ENCODE measurements at places on chromosomes 3 and 15. TPM values are rescaled to one million over a fixed set of nuclear protein-coding genes. Genes with fewer than 3 reads are reported as not detected.

ISLR2 gene
- 1.5 TPM for total RNA-seq

- no peak for DNase-seq
These were observed 3.0 kb downstream of the GCSAM start for GRCh38 chr3:112129925-112130637.

TFG gene
- total RNA-seq: 74.6 TPM

HCLS1 gene
- 45.4 TPM for total RNA-seq

GRCh38 chr15:84752700-84753099 is 4.3 kb downstream of the ZNF592 start:
- no peak for DNase-seq

DNA sequence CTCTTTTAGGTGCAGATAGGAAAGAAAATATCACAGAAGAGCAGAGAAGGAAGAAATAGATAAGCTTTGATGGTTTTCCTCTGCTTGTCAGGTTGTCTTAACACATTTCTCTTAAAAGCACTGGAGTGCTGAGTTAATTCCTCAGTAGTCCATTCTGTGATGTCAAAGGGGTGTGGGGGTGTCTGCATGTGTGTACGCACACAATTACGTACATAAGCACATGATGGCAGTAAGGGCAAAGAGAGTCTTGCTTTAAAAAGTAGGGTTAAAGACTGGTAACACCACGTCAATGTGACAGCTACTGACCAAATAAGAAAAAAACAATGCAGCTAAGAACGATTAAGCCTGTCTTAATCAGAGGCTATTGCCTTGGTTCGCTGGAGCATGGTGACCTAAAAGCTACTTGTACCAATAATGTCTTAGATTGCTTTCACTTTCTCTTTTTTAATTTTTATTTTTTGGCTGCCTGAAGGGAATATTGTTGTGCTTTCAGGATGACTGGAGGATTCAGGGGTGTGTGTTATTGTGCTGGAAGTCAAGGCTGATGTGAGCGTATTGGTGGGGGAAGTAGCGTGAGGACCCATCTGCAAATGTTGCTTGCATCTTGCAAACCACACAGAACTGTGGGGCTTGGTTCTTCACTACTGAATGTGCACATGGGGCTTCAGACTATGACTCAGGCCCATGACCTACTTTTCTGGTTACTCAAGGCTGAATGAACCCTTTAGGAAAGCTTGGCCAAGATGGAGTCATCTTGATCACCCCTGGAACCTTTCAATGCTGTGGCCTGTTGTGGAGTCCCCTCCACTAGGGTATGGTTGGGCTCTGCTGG is 417.8 kb upstream of the TPM1 start:
- no peak for DNase-seq

GRCh38 chr15:78046796-78047341 is 30.6 kb downstream of the TBC1D2B start:
- no peak for DNase-seq

GRCh38 chr15:68615301-68615700 is 36.5 kb downstream of the CORO2B start:
- no peak for DNase-seq

GRCh38 chr3:45145223-45145622 is 955 bp downstream of the CDCP1 start:
- DNase-seq: no peak

GRCh38 chr15:88323976-88324740 is 67.6 kb upstream of the NTRK3 start:
- DNase-seq: no peak

DNA sequence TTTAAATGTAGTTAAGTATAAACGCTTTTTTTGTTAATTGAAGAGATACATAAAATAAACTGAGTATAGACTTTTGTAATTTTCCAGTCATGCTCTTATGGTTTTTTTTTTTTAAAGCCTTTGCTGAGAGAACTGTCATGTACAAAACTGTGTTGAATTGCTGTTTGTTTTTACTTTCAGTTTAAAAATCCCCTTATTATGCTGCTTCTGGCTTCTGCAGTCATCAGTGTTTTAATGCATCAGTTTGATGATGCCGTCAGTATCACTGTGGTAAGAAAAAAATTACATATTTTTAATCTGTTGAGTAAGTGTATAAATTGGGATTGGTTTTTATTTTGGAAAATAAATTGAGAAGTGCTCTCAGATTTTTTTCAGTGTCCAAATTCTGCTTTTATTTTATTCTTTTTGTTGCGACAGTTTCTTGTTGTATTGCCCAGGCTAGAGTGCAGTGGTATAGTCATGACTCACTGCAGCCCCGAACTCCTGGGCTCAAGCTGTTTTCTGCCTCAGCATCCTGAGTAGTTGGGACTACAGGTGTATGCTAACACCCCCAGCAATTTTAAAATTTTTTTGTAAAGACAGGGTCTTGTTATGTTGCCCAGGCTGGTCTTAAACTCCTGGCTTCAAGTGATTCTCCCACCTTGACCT is 40.7 kb downstream of the ATP2C1 start:
- DNase-seq: no peak

DNA sequence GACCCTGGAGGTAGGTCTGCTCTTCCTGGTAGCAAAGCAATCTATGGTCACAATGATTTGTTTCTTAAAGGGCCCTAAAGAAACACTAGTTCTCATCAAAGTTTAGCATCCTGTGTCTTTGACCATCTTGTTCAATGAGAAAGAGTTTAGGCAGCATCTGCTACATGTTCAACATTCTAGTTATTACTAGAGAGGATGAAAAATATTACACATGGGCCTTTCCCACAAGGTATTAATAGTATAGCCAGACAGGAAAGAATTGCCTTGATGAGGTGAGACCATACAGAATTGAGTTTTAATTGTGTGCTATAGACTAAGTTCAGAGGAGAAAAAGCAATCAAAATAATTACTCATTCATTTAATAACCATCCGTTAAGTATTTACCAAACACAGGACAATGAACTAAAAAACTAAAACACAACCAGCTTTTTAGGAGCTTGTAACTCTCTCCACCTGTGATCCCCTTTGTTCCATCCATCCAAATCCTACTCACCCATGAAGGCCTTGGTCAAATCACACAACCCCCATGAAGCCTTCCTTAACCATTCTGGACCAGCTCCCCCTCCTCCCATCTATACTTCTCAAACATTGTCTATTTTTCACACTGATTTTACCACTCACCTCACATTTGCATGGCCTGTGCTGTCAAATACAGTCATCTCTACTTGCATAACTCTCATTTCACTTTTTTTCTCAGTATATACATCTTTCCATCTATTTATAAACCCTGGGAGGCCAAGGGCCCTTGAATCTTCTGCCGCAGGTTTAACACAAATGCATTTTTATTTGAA is 122.9 kb downstream of the RORA start:
- no peak for DNase-seq

COLQ gene
- total RNA-seq: 6.3 TPM

DNA sequence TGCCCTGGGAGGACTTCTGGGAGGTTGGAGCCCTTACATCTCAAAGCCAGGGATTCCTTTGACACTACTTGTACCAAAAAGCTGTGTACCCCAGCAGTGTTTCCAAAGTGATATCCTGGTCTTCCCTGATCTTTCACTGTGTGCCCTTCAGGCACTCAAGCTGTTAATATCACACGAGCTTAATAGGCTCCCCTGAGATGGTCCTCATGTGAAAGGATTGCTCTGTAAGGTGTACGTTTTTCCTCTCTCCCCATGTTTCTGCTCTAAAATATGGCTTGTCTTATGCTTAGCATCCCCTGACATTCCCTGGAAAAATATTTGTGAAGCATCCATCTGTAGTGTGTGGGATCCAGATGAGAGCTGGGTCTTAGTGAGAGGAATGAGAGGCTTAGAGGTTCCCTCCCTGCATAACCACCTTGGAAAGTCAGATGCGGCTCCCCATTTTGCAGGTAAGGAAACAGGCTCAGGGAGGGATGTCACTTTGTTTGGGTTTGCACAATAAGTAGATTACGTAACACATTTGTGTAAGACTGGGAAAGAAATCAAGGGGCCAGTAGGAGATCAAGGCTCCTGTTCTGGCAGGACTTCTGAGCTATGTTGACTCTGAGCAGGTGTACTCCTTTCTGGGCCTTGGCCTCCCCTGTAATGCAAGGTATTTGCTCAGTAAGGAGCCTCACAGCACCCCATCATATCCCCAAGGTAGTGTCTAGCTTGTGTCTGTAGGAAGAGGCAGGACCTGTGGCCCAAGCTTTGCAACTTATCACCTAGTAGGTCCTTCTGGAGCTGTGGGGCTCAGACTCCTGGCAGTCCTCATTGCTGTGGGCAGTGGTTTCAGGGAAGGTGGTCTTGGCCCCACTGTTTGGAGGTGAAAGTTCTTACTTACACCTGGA is 667 bp upstream of the ACOX2 start:
- DNase-seq: no peak

SEMA3B gene
- total RNA-seq: 390 TPM

DNA sequence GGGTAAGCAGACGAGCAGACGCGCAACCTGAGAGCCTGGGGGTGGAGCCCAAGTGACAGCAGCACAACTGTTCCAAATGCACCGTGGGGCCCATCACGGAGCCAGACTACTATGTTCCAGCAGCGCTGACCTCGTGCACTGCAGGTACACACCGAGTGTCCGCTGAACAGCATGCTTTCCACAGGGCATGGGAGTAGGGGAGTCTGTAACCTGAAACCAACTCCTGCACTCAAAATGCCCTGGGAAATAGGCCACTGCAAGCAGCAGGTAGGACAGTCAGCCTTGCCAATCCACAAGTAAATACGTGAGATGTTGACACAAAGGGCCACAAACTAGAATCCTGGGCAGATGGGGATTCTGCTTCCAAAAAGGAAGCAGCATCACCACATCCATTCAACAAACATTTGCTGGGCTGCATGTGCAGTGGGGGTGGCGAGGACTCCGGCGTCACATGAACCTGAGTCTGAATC is 73.9 kb downstream of the TBC1D2B start:
- no peak for DNase-seq

MAP1A gene
- 32.4 TPM for total RNA-seq

DNA sequence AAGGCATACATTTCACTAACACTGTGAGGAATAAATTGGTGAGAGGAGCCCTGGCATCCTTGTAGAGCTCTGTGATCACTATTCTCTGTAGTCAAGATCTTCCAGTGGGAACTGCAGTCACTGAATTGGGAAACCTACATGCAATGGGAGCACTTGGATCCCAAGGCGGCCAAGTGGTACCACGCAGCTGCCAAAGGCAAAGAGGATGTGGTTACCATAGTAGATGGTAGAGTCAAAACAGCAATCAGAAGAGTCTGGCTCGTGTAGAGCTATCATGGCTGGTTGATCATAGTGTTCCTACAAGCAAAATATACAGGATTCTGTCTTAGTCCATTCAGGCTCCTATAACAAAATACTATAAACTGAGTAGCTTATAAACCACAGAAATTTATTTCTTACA is 849.7 kb downstream of the ROBO2 start:
- DNase-seq: no peak

TYRO3 gene
- total RNA-seq: 36.9 TPM

DNA sequence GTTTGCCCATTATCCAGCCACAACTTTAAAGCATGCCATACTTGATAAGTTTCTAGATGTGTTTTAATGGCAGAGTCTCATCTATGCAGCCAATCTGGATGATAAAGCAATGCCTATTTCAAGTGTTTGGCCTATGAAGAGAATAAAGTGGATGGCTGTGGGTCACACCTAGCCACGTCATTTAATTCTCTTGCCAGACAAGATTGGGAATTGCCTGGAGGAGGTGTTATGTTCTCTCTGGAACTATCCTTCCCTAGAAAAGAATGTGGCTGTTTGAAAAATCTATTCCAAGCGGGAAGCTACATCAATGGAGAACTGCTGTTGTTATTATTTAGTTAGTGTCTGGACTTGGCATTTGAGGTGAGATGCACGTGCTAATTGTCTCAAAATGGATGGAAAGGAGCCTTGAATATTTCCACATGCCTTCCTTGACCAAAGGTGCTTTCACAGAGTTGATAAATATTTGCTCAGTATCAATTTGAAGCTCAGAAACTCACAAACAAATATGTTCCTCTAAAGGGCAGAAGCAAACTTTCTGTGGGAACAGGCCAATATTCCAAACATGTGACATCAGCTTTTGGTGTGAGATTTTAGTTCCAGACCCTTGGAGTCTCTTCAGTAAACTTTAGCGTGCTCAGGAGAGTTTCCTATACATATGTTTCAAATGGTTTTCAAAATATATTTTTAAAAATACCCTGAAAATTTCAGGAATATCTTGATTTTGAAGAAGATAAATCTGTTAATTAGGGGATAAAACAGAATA is 510.6 kb upstream of the SGO1 start:
- no peak for DNase-seq

SLC9A9 gene
- 16.0 TPM for total RNA-seq

GRCh38 chr3:179973931-179974361 is 62.8 kb downstream of the PEX5L start:
- DNase-seq: no peak

GRCh38 chr3:186922224-186922623 is 8.1 kb upstream of the ST6GAL1 start:
- DNase-seq: no peak

GRCh38 chr15:27582726-27583410 is 516.2 kb downstream of the OCA2 start:
- no peak for DNase-seq

- DNase-seq: peak; percentile 72
These were observed 26.2 kb downstream of the POLR2M start for GRCh38 chr15:57732526-57733331.

DNA sequence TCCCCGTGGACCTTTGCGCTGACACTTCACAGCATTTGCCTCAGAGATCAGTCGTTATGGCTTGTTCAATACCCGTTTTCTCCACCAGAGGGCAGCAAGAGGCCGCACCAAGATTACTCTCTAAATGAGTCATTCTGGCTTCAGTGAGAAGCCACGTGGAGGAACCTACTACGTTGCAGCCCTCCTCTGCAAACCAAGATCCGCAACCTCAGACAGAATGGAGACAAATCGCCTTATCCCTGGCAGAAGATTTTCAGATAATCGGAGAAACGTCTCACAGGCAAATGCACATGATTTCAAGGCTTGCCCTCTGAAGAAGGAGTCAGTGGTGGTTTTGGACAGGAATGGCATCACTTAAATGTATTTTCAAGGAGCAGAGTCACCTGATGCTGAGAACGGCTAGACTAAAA is 60.5 kb downstream of the GTPBP8 start:
- peak; percentile 93 for DNase-seq

GRCh38 chr3:194367992-194368841 is 1.3 kb downstream of the LRRC15 start:
- DNase-seq: no peak

GRCh38 chr3:111662907-111663306 is 67.8 kb upstream of the ZBED2 start:
- no peak for DNase-seq

DNA sequence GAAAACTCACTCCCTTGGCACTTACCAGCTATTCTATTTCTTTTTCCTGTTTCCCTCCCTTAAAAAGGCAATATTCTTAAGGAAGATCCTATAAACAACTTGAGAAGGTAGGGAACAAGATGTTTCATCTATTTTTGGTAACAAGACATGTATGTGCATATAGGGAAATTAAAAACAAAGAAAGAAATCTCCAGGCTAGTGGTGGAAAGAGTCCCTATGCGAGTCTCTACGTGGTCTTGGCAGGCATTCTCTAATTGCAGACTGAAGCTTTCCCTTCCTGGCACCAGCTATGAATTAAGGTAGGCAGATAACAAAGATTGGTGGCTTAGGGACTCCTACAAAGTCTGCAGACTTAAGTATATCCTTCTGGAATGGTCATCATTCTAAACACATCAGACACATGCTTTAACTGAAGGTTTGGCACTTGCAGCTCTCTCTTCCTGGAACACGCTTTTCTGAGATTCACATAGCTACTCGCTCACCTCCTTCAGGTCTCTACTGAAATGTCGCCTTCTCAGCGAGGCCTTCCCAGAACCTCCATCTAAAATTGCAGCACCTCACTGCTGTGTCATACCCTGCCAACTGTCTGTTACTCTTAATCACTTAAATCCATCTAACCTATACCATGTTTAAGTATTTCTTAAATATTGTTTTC is 336.0 kb downstream of the VGLL3 start:
- no peak for DNase-seq

Measured in sciatic nerve (tissue), 2 donors.